H7 (cell line): ENCODE measurements at places on chromosomes 5 and 9. TPM values are rescaled to one million over a fixed set of nuclear protein-coding genes. Genes with fewer than 3 reads are reported as not detected.

The PCDHA9 gene
- total RNA-seq = 0.03 TPM in 1 of 2 replicates, not detected in the other

The PCDHB2 gene
- total RNA-seq = 0.69 and 1.9 TPM in 2 replicates

The ABCA1 gene
- 2.9 and 3.6 TPM in 2 replicates for total RNA-seq

The GNAQ gene
- 24.8 and 29.8 TPM in 2 replicates for total RNA-seq

The CTXN3 gene
- not detected in 2 replicates for total RNA-seq

The TLX3 gene
- not detected in 2 replicates for total RNA-seq

The AJM1 gene
- total RNA-seq = 0.14 and 0.52 TPM in 2 replicates

The ZMYND19 gene
- 66.3 and 92.1 TPM in 2 replicates for total RNA-seq

The C1QTNF3 gene
- total RNA-seq = 0.26 and 0.59 TPM in 2 replicates

The OMD gene
- total RNA-seq = not detected in 2 replicates
